ENCODE measurements at places on chromosomes 1 and 21.

GRCh38 chr1:223707256-223708000, 4.9 kb upstream of the CAPN2 start:
- no peak for DNase-seq

DNA sequence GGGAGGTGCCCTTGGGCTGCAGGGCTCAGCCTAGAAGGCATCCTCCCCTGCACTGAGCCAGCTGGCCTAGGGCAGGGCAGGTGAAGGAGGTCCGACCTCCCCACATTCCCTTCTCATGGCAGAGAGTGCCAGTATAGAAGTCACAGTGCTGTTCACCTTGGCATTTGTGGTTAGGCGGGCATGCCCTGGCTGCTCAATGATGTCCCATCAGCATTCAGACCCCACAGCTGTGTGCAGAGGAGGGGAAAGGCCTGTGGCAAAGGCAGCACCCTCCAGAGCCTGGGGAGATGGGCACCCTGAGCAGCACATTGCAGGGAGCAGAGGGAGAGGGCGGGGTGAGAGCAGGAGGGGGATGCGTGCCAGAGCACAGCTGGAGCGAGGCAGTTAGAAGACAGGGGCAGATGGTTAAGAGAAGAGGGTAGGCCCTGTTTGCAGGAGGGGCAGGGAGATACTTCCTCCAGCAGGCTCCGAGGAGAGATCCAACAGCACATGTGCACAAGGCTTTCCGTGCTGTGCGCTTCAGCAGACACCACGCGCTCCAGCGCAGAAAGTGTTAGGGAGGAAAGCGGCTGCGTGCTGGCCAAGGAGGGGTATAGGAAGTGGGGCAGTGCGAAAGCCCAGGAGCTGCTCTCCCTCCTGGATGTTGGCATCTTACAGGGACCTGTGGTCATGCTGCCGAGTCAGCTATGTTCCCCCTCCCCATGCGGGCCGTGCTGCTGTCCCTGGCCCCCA, 43.7 kb upstream of the COL6A1 start:
- no peak for DNase-seq

- no peak for DNase-seq
Measured at GRCh38 chr1:200041337-200042118, 14.0 kb downstream of the NR5A2 start.

GRCh38 chr1:10074059-10074851, 41.5 kb downstream of the UBE4B start:
- DNase-seq: no peak

- no peak for DNase-seq
Measured at GRCh38 chr1:232655028-232655745, 25.3 kb upstream of the SIPA1L2 start.

GRCh38 chr1:87796471-87796901, 467.8 kb downstream of the LMO4 start:
- no peak for DNase-seq

DNA sequence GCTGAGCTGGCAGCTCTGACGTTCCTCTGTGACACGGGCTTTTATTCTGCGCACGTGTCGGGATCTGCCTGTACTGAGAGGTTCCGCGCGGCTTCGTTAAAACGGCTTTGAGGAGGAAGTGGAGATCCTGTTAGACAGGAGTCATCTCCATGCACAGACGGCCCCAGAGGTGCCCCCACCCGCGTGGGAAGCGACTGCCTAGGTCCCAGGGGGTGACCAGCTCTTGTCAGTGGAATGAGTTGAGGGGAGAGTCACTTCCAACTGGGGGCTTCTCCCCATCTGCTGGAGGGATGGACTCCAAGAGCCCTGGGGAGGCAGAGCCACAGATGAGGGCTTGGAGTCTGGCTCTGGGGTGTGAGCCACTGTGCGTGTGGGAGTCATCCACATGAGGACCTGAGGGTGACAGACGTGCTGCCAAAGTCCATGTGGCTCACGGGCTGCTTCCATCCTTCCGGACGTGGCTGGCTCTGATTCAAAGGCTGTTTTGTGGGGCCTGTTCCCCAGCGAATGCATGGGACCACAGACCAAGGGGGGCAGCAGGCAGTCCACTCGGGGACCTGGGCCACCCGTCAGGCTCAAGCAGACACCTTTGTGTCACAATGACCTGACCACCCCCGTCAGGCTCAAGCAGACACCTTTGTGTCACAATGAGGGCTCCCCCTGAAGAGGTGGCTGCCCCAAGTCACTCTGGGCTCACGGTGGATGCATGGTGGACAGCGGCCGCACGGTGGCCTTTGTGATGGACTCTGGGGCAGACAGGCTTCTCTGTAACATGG, 26.8 kb downstream of the PTTG1IP start:
- DNase-seq: no peak

DNA sequence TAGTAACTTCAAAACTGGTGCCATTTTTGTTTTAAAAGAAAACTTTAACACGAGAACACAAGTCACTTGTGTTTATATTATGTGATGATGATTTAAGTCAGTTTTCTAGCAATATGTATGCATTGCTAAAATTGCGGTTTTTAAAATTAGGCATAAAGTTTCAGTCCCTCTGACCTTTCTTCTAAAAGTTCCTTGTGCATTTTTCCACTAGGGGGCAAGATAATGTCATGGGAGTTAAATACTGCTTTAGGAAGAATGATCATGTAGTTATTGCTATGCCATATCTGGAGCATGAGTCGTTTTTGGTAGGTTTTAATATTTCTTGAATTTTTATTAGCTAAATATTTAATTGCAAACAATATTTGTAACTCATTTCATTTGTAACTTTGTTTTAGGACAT, 10.7 kb downstream of the CDC7 start:
- peak; percentile 65 for DNase-seq

All from NAMALWA (cell line).